ENCODE measurements at places on chromosomes 5 and 9.

- DNase-seq = no peak
These were observed 65.0 kb upstream of the ANGPTL2 start for GRCh38 chr9:127187231-127187956.

- DNase-seq = no peak
These were observed 4.8 kb upstream of the HOMER1 start for GRCh38 chr5:79518718-79519117.

- no peak for DNase-seq
These were observed 41.0 kb upstream of the SLC28A3 start for GRCh38 chr9:84381508-84381907.

DNA sequence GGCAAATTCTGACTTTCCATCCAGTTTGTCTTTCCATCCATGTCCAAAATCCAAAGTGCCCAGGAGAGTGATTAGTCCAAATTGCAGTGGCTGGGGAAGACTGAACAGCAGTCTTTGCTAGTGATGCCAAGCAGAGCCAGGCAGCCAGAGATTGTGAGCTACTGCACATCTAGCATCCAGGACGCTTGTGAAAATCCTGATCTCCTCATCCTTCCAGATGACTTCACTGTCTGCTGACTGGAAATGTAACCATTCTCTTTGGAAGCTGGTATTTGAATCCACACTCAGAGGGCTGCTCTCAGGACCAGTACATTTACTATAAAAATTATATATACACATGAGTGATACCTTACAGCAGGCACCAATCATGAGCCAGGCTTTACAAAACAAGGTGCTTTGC is 49.6 kb downstream of the MACROH2A1 start:
- DNase-seq = no peak

- DNase-seq = no peak
These were observed 189.7 kb downstream of the PSAT1 start for GRCh38 chr9:78486661-78487060.

- DNase-seq = no peak
These were observed 98.9 kb upstream of the TNC start for GRCh38 chr9:115216873-115217272.
